Suppressor macrophage (primary cell): ENCODE measurements at places on chromosomes 12 and 14.

DNA sequence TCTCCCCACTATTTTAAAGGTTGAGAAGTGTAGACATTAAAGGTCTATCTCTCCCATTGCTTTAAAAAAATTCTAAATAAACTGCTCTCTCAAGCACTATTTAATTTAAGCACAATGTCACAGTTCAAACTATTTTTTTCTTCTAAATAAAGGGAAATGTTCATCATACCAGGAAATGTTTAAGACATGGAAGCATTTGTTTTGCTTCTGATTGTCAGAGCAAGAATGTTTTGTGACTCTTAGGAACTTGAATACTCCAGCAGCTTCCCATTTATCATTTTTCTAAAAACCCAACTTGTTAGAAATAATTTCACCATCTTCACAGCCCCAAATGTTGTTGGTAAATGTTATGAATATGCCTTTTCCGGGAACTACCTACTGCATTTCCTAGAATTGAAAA lies 121.8 kb upstream of the NTF3 start:
- DNase-seq = no peak

- no peak for DNase-seq
These were observed 105.1 kb downstream of the GXYLT1 start for GRCh38 chr12:42039577-42039976.

DNA sequence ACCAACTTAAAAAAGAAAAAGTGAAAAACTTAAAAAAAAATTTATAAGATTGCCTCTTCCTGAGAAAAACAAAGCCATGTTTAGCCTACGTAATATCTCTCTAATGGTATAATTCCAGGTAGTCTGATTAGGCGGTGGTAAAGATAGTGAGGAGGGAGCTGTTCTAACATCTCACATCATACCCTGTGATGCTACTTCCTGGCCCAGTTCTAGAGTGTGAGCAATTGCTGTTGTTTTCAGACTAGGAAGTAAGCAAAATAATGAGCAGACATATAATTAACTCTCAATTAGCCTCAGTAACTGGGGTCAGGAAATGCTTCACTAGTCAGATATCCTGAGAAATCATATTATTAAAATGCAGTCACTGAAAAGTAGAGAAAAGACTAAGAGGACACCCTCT lies 113.9 kb downstream of the PHLDA1 start:
- DNase-seq = no peak

- peak; percentile 19 for DNase-seq
These were observed 218.1 kb downstream of the MSRB3 start for GRCh38 chr12:65496617-65497016.

GRCh38 chr12:66516133-66516532 lies 162.7 kb downstream of the GRIP1 start:
- DNase-seq = peak; percentile 9

DNA sequence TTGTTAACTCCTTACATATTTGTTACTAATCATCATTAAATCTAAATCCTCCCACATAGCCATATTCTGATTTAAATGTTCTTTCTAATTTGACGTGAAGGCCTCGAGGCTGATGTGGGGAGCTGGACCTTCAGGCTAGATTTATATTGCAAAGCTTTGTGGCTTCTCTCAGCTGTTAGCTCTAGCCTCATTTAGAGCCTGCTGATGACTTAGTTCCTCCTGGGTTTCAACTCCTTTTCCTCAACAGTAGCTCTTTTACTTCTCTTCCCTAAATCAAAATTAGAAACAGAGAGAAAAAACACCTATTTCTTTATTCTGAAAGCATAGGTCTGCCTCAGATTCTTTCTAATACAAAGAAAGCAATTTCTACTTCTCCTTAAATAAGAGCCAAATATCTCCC lies 477.5 kb upstream of the CCDC196 start:
- DNase-seq = peak; percentile 55

- no peak for DNase-seq
These were observed 56.7 kb downstream of the EPS8 start for GRCh38 chr12:15732341-15733061.

GRCh38 chr12:94127239-94128131 lies 20.9 kb upstream of the PLXNC1 start:
- DNase-seq = peak; percentile 45

DNA sequence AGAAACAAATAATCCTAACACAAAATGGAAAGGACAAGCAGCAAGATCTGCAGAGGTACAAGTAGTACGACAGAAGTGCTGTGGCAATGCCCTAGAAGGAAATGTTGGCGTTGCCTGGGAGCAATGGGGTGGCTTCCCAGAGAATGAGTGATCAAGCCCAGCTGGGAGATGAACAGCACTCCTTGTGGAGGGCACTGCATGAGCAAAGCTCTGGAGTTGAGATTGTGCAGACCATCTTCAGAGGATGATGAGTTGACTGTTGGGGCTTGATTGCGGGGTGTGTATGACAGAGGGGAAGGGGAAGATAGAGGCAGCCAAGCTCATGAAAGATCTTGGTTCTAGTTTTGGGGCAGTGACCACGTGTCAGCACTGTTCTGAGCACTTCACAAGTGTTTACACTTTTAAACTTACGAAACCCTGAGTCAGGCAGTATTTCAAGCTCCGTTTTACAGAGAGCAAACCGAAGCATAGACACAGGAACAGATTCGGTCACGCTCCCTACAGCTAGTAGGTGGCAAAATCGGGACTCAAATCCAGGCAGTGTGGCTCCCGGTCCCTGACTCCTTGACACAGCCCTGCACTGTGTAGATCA lies 127.2 kb upstream of the LHX5 start:
- no peak for DNase-seq

DNA sequence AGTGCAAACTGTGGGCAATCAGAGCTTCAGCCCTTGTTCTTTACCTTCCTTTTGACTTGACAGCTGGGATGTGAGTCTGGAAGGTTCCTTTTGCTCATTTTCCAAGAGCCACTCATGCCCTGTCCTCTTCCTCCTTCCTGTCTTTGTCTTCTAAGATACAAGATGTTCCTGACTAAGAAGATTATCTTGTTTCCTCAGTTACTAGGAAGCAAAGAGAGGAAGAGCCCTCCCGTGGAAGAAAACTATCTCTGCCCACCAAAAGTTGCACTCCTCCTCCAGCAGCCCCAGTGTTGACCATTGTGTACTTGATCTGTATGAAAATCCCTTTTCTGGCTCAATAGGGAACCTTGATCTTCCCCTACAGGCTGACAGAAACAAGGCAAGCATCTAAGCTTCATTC lies 138.0 kb downstream of the C12orf75 start:
- no peak for DNase-seq

DNA sequence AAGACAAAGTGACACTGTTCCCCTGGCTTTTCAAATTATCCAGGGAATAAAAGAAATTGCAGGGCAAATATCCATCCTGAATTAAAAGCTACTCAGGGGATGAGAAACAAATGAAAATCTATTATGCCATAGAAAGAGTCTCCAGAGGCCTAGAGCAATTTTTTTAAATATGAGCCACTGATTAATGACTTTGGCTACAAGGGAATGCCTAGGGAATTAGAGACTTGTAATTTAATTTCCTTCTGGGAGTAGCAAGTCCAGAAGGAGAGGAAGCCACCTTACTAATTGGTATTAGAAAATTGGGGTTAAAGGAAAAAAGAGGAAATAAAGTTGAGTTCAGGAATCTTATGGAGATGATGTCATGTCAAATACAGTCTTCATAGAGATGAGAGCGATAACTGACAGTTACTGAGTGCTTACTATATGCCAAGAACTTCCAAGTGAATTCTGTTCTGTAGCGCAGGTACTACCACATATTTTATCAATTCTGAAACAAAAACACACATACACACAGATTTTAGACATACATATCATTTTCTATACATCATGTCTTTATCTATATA lies 304.4 kb downstream of the DUSP6 start:
- no peak for DNase-seq

- DNase-seq = no peak
These were observed 7.5 kb downstream of the DUSP6 start for GRCh38 chr12:89344862-89345202.

GRCh38 chr12:109434582-109434981 lies 42.5 kb downstream of the KCTD10 start:
- no peak for DNase-seq

- DNase-seq = no peak
These were observed 16.7 kb upstream of the SYNDIG1L start for GRCh38 chr14:74442757-74443156.

GRCh38 chr12:93079271-93079670 lies 150.2 kb upstream of the EEA1 start:
- no peak for DNase-seq

- DNase-seq = no peak
These were observed 19.2 kb upstream of the LGALS3 start for GRCh38 chr14:55109836-55110235.

DNA sequence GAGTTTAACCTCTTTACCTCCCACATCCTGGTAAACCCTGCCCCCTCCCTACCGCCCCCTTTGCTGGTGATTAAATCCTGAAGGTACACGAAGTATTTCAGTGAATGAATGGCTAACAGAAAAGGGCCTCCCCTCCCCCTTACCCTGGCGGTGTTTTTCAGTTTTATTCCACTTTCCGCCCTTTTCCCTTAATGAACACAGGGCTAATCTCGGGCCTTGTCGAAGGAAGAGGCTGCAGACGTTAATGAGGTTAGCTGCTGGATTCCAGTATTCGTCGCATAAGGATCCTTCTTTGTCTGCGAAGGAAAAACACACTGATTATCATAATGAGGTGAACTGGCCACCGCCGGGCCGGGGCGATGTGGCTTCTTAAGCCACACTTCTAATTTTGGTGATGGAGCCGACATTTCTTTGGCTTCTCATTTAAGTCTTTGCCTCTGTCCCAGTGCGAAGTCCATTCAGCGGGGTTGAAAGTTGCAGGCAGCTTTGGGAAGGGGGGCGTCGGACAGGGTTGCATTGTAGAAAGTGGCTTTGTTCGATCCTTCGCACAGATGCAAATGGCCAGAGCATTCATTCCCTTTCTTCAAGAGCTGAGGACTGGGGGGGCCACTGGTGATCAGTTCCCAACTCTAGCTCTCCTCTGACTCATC lies 6.5 kb downstream of the MEG3 start:
- DNase-seq = no peak

DNA sequence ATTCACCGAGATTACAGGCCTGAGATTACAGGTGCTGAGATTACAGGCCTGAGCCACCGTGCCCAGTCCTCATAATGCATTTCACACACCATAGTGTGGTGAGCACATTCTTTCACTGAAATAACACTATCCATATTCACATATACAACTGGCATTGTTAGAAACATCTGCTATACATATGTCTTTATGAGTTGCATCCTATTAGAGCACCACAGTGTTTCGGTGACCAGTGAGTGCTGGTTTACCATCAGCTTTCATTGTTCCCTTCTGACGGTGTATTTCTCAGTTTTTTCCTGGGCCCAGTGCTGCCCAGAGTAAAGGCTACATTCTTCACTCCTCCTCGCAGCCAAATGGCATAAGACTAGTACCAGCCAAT lies 96.2 kb upstream of the FGD4 start:
- DNase-seq = no peak

DNA sequence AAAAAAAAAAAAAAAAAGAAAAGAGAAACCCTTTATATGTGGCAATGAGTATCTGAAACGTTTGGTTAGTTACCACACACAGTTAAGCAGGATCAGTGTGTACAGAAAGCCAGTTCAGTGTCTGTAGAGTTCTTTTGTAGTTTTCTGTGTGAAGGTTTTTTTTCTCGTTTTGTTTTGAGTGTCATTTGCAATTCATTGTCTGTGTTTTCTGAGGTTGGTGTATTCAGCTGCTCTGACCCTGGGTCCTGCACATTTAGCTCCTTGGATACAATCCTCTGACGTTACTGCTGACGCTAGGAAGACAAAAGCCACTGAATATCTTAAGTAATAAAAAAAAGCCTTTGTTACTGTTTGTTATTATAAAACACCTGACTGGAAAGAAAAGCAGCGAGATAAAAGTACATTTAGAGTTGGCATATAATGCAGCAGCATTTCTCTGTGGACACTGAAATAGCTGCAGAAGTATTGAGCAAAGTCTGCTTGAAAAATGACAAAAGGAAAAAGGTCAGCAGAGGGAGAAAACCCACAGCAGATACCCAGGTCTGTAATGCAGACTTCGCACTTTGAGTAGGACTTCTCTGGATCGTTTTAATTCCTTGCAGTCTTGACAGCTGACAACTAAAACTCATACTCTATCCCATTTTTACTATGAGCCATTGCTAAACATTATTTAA lies 89.0 kb downstream of the POLR3B start:
- DNase-seq = no peak

DNA sequence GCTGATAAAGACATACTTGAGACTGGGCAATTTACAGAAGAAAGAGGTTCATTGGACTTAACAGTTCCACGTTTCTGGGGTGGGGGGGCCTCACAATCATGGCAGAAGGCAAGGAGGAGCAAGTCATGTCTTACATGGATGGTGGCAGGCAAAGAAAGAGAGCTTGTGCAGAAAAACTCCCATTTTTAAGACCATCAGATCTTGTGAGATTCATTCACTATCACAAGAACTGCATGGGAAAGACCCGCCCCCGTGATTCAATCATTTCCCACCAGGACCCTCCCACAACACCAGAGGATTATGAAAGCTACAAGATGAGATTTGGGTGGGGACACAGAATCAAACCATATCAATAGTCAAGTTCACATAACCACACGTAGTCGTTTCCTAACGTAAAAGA lies 85.5 kb downstream of the USP15 start:
- no peak for DNase-seq

- no peak for DNase-seq
These were observed 2.8 kb downstream of the IRF2BPL start for GRCh38 chr14:77025744-77026165.

GRCh38 chr12:123263196-123263817 lies 8.3 kb downstream of the CDK2AP1 start:
- DNase-seq = no peak

- DNase-seq = peak; percentile 69
These were observed 10.6 kb downstream of the RARG start for GRCh38 chr12:53221203-53222080.

GRCh38 chr12:121578230-121579189 lies 2.3 kb downstream of the KDM2B start:
- peak; percentile 19 for DNase-seq

DNA sequence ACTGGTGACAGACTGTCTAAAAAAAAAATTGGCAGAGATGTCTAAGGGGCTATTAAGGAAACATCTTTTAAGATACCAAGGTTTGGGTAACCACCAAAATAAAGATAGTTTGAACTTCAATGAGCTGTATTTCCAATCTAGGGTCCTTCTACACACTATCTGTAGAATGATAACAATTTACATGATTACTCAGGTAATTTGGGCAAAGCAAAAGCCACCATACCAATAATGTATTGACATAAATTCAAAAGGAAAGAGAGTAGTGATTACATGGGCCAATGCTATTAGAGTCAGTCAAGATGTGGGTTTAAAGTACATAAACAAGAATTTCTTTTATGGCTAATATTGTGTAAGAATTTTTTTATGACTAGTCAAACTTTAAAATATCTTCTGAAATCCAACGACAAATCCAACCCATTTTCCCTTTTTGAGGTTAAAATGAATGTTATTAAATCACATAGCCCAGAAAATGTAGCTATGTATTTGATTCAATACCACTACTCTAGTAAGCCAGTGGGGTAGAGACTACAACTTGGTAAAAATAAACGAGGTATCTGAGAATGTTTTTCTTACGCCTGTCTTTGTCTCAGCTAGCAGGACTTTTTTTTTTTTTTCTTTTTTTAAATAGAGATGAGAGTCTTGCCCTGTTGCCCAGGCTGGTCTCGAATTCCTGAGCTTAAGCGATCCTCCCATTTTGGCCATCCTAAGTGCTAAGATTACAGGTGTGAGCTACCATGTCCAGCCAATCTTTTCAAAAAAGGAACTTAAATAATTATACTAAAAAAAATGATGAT lies 10.4 kb downstream of the PNN start:
- DNase-seq = no peak

- peak; percentile 95 for DNase-seq
These were observed 58.6 kb downstream of the VWF start for GRCh38 chr12:6065863-6066199.
